Nucleus accumbens (tissue), 56 donors: ENCODE measurements at places on chromosomes 5 and 9.
A peak's percentile ranks its signal among the peaks of the same experiment; 100 is the strongest.

DNA sequence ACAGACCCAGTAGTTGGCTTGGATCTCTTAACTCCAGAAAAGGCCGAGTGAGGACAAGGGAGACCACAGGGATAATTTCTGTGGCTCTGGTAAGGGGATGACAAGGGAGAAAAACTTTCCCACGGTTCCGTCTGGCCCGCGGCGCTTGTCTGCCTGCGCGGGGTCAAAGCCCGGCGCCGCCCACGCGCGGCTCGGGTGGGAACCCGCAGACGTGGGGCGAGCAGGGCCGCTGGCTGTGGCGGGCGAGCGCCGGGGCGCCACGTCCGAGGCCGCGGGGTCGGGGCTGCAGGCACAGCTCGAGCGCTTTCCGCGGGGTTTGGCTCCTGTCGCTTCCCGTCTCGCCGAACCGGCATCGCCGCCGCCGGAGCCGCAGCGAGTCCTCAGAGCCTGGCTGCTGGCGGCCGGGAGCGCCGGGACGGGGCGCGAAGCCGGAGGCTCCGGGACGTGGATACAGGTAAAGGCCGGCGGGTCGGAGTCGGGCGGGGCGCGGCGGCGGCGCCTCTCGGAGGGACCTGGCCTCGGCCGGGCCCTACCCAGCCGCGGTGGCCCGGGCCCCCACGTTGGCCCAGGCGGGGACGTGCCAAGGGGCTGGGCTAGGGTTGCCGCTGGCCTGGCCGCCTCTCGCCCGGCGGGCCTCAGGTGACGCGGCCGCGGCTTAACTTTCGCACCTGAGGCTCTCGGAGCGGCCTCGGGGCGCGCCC is at the start of gene RNF180:
RNF180 (plus strand) TSS at position 344 of the 701 bp plus-strand sequence. CDS start 34,965 bp downstream, outside the sequence.
- peak; percentile 46 for DNase-seq

DNA sequence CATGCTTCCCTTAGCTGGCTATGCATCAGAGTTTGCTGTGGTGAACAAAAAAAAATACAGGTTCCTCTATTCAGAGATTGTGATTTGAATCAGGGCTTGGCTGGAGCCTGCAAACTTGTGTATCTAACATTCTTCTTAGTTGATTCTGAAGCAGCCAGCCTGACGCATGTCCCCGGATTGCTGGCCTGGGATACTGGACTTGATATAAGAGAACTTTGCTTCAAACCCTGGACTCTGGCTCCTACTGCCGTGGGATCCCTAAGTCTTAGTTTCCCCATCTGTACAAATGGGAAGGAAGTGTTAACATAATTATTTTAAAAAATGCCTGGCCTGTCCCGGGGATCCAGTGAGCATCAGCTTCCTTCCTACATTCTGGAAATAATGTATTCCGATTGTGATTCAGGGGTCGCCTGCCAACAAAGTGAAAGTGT is 292.8 kb downstream of the ARHGEF28 start:
- no peak for DNase-seq

DNA sequence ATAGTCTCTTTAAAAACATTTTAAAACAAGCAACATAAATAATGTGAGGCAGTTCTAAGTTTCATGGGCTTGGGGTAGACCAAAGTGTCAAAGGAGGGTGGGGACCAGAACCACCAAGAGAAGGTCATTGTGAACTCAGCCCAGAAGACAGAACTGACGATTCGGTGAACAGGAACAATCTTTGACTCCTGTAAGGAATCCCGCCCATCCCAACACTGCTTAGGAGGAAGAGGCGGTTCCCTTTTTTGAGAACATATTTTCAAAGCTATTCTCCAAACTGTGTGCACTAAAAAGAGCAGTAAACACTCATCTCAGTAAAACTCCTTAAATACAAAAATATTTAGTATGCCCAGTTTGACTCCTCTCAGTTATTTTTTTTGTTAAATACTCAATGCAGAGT is 176.5 kb upstream of the TLE4 start:
- no peak for DNase-seq

DNA sequence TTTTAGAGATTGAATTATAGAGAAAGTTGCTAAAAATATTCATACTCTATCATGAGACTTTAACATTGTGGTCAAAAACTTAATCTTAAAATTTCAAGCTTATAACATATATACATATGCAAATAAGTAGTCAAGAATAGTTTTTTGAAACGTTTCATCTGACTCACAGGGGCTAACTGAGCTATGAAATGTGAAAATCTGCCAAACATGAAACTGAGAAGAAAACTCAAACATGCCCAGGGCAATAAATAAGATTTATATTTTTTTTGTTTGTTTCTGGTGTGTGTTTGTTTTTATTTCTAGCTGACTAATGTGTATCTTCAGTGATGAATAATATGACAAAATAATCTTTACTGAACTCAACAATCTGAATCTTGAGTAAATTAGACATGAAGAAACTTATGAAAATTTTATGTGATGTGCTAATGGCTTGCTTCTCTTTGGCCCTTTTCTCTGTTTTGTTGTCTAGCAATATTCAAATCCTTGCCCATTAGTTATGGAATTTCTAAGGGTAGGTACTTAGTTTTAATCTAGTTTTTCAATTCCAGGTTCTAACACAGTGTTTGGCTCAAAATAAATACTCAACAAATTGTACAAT is 99.9 kb downstream of the FAM174A start:
- DNase-seq: no peak

GRCh38 chr9:74765481-74765971 is 122.2 kb downstream of the TRPM6 start:
- DNase-seq: no peak

- no peak for DNase-seq
Observed at GRCh38 chr5:15248731-15249130, 251.2 kb upstream of the FBXL7 start.
